Head of caudate nucleus (tissue), 42 donors: ENCODE measurements at places on chromosomes 1 and 21.

DNA sequence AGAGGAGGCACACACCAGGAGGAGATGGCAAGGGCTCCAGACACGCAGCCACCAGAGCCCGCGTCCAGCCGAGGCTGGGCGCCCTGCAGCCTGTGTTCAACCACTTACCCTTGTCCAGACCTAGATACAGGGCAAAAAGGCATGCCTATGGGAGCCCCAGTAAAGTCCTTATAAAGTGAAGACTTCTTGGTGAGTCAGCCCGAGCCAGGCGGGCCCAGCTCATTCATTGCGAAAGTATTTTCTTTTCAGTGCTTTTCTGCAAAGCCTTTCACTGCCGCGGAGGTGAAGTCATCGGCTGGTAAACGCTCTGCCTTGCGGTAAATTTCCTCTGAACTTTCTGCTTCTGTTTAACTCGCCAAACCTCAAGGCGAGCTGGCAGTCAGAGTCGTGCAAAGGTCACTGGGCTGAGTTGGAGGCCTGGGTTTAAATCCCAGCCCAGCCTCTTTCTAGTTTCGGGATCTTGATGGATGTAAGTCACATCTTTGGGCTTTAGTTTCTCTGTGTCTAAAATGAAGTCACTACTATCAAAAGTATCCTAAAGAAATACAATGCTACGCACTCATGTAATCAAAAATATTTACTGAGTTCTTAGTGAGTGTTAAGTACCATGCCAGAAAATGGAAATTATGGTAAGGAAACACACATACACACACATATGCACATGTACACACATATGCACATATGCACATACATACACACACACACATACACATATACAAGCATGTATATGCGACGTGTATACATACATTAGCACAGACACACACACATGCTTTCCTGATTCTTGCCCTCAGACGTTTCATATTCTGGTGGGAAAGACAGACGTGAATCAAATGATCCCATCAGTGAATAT lies 54.7 kb upstream of the IFFO2 start:
- peak; percentile 32 for DNase-seq

GRCh38 chr1:234921266-234922062 lies 207.2 kb downstream of the TOMM20 start:
- no peak for DNase-seq

DNA sequence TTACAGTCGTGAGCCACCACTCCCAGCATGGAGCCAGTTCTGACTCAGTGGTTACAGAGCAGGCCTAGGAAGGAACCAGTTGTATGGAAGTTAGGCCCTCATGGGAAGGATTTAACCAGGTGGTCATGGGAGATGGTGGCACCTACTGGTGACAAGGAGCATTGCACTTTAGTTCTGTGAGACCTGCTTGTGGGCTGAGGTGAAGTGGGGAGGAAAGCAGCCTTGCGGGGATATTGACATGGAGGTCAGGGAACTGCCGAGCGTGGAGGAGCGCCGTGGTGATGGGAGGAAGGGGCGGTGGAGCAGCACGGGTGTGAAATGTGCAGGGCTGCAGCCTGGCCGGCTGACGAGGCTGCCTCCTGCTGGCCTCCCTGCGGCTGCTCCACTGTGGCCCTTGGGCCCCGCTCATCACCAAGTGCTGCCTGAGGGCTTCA lies 100.4 kb downstream of the GALNT2 start:
- DNase-seq = peak; percentile 31

GRCh38 chr1:232221802-232222499 lies 408.0 kb downstream of the SIPA1L2 start:
- no peak for DNase-seq

DNA sequence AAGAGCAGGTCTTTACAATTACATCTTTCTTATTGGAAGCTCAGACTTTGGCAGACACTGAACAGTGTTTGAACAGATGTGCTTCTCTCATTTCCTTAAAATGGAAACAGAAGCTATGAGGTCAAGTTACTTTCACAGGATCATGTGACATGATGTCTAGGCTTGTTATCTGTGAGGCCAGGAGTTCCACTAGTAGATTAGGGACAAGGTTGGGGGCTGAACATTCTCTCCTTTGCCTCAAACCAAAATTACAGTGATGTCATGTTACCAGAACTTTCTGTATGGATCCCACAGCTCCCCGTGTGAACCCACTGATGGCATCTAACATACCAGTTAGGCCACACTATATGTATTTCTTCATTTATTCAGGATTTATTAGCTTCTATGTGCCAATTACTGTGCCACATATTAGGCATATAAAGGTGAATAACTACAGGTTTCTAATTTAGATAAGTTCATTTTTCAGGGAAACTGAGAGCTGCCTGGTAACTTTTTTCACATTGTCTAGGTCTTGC lies 6.0 kb downstream of the DYNLT5 start:
- no peak for DNase-seq

- no peak for DNase-seq
These were observed 79.7 kb upstream of the ARHGAP29 start for GRCh38 chr1:94316836-94317789.

GRCh38 chr1:193971595-193971994 lies 785.2 kb upstream of the B3GALT2 start:
- peak; percentile 4 for DNase-seq

DNA sequence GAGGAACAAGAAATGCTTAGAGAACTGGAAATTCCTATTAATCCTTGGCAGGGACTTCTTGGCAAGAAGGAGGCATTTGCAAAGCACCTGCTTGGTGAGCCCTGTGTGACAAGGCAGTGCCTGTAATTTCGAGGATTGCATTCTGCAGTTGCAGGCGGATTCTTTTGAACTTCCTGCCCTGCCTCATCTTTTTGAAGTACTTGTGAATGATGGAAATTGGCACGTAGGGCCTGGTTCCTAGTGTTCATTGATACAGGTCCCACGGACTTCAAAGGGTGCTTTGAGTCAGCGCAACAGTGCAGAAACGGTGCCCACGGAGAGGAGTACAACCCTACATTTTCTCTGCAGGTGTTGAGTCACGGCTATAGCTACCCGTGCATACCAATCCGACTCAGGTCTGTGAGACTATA lies 6.4 kb downstream of the HUNK start:
- peak; percentile 43 for DNase-seq

DNA sequence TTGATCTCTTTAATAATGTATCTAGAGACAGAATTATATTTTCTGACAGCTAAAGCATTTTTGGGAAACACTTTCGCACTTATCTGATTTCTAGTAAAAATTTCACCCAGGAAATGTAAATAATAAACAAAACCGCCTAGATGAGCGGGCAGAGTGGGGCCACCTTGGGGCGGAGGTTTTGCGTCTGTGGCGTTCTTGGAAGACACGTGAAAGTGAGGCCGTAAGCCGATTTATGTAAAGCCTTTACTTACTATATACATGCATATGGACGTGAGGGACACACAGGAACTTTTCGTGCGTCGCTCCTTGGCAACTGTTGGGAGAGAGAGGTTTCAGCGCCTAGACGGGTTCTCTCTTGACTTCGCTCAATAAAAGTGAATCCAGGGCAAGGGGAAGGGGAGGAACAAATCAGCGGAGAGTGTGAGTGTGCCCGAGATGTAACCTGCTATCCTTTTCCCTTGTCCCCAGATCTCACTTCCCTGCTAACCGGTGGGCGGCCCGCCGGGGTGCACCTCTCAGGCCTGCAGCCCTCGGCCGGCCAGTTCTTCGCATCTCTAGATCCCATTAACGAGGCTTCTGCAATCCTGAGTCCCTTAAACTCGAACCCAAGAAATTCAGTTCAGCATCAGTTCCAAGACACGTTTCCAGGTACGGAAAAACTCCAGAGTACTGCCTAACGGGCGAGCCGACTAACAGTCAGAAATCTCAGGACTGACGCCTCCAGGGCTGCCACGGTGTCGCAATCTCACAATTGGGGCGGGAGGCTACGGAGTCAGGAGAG lies 1.7 kb downstream of the HLX start:
- DNase-seq = no peak

DNA sequence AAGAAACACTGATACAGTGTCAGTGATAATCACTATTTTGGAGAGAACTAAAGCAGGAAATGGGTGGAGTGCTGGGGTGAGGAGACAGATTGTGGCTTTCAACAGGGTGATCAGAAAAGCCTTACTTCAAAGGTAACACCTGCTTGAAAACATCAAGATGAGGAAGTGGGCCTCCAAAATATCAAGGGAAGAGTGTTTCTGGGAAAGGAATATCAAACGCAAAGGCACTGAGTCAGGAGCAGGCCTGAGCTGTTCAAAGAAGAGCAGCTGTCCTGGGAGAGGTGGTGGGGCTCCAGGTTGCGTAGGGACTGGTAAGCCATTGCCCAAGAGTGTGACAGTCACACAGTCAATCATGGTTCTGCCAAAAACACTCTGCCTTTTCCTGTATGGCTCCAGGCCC lies 47.1 kb upstream of the ATP1A1 start:
- DNase-seq = no peak

DNA sequence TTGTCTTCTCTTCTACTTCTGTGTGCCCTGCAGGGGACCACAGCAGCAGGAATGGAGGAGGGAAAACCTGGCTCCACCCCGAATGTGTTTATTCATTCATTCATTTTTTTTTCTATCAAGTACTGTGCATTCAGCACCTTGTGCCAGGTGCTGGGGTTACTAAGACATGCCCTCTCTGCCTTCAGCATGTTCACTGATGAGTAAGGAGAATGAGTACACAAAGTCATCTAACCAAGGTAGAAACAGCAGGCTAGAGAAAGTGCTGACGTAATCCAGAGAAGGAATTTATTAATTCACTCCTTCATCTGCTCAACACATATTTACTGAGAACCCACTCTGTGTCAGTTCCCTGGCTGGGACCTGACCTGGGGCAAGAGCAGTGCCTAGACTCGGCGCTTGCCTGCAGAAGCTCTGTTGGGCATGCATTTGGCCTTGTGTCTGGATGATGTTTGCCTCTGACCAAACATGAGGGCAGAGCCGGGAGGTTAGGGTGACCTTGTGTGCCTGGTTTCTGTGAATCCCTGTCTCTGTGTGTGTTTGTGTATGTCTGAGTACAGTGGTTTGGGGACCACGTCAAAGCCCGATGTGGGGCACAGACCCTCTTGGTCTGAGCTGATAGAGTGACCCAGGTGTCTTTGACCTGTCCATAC lies 3.3 kb upstream of the MYOG start:
- no peak for DNase-seq

DNA sequence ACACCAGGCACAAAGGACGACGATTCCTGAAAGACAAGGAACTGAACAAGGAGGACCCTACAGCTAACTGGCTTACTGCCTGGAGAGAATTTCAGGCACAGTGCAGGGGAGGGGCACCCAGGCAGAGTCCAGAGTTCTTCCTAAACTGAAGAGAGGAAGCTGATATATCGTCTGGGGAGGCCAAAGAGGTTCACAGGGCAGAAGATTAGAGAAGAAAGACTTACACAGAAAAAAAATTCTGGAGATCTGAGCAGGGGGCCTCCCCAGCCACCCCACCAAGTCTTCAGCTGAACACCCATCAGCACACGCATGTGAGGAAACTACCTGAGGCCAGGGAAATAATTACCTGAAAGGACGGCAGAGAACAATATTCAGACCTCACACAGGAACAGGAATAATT lies 24.6 kb downstream of the SORT1 start:
- DNase-seq = no peak

DNA sequence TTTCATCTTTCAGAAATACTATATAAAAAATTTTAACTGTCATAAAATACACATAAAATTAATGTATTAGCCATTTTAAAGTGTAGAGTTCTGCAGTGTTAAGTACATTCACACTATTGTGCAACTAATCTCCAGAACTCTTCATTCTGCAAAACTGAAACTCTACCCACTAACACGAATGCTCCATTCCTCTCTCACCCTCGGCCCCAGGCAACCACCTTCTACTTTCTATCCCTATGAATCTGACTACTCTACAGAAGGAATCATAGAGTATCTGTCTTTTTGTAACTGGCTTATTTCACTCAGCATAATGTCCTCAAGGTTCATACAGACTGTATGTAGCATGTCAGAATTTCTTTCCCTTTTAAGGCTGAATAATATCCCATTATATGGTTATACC lies 43.4 kb downstream of the LTN1 start:
- no peak for DNase-seq

GRCh38 chr21:39667353-39667891 lies 54.7 kb downstream of the B3GALT5 start:
- DNase-seq = no peak

- DNase-seq = no peak
These were observed 46.8 kb upstream of the RUNX1 start for GRCh38 chr21:35095859-35096291.

DNA sequence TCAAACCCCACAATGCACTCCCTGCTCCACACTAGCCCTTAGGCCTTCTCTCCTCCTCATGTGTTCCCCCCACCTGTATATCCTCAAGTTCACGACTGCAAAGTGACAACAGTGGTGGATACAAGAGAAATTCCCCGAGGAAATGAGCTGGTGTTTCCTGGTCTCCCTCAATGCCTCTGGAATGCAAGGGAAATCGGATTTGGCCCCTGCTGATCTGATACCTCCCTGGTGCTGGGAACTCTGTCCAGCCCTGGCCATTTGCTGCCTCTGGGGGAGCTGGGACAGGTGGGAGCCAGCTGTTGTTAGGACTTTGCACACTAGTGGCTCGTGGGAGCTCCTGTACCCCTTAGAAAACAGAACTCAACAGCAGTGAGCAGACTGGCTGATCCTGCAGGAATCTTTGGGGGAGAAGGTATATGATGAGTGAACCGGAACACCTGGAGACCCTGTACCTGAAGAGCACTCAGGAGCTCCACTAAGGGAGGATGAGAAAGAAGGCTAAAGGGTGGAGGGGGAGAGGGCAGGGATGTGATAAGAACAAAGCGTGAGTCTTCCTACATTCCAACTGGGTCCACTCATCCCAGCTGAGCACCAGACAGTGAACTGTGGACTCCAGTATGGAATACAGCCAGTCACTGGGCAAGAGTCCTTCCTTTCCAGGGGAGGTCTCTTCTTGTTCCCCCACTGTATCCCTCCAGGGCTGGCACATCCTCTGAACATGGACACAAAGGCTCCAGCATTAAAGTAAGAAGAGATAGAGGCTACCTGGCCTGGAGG lies 69.3 kb downstream of the PLXNA2 start:
- DNase-seq = no peak

DNA sequence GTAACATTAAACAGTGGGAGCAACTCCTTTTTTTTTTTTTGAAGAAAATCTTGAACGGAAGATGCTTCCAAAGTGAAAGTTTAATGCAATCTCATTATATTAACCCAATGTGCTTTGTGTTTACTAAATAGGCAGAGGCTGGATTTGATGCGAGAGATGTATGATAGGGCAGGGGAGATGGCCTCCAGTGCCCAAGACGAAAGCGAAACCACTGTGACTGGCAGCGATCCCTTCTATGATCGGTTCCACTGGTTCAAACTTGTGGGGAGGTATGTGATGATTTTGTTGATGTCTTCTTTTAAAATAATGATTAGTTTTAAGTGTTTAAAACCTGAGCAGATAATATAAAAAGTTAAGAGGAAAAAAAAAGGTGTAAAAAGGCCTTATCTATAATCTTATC lies 74.2 kb upstream of the PGD start:
- no peak for DNase-seq

DNA sequence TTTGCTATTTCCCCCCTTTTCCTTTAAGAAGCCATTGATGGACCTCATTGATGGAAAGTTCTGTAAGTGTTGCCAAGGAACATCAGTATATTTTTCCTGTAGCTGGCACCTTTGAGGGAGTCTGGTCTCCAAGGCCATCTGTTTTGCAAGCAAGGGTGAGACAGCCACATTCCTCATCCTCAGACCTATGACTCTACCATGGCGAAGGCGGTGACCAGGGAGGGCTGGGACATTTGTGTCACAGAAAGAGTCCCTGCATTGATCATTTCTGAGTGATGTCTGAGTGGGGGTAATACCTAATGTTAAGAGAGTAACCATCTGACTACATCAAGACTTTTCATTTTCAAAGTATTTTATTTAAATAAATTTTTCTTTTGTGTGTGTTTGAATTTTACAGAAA lies 35.4 kb downstream of the KIAA0040 start:
- DNase-seq = no peak
